AG04449 (cell line): ENCODE measurements at places on chromosomes 11 and 22.

- no peak for DNase-seq
Observed at GRCh38 chr11:35523331-35523768, 2.1 kb downstream of the PAMR1 start.

- no peak for DNase-seq
Observed at GRCh38 chr11:92306966-92307510, 82.4 kb downstream of the FAT3 start.

DNA sequence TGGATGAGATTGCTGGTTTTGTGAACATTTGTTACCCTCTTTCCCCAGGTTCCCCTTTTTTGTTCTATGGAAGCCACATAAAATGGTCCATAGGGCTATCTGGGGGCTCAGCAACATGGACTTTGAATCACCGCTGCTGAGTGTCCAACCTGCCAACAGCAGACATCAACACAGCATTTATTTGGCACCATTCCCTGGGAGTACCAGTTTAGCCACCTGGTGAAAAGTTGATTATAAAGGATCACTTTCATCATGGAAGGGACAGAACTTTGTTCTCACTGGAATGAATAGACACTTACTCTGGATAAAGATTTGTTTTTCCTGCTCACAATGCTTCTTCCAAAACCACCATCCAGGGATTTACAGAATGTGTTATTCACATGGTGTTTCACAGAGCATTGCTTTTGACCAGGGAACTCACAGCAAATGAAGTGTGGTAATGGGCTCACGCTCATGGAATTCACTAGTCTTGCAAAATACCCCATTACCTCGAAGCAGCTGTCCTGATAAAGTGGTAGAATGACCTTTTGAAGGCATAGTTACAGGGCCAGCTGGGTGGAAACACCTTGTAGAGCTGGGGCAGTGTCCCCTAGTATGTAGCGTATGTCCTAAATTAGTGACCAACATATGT, 43.9 kb downstream of the ADM start:
- no peak for DNase-seq

DNA sequence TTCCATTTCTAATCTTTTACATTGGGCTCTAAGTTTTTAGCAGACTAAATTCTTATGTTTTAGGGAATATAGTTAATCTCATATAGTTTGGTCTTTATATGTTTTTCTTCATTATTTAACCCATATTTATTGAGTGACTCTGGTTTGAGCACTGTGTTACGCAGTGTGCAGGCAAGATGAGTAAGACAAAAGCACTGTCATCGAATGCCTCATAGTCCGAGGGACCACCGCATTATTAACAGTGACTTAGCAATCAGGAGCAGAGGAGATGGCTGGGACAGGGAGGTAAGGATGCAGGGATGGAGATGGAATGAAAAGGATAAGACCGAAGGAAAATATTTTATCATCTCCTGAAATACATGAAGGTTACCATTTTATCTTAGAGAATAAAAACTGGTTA, 65.2 kb upstream of the CTSC start:
- DNase-seq: no peak

DNA sequence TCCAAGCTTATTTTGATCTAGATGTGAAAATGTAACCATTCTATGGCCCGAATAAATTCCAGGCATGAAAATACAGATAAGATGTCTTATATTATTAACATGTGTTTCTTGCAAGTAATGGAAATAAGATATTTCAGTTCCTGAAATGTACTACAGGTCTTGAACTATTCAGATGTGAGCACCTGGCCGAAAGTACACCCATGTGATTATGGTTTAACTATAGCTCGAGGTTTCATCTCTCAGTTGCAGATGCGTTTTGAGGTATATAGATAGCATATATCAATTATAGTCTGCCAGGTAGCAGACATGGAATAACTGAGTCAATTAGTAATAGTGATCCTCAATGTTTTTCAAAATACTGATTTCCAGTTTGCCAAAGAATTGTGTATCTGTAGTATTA, 68.3 kb downstream of the DDIAS start:
- DNase-seq: no peak

DNA sequence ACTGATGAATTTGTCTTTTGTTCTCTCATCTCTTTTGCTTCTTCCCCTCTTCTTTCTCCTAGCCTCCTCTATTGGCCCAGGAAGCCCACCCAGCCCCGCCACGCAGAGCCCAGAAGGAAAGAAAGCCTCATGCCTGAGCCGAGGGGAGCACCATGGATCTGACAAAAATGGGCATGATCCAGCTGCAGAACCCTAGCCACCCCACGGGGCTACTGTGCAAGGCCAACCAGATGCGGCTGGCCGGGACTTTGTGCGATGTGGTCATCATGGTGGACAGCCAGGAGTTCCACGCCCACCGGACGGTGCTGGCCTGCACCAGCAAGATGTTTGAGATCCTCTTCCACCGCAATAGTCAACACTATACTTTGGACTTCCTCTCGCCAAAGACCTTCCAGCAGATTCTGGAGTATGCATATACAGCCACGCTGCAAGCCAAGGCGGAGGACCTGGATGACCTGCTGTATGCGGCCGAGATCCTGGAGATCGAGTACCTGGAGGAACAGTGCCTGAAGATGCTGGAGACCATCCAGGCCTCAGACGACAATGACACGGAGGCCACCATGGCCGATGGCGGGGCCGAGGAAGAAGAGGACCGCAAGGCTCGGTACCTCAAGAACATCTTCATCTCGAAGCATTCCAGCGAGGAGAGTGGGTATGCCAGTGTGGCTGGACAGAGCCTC, 3.8 kb downstream of the ZBTB16 start:
- no peak for DNase-seq

- DNase-seq: no peak
Observed at GRCh38 chr11:66478729-66479393, 1.4 kb upstream of the DPP3 start.

DNA sequence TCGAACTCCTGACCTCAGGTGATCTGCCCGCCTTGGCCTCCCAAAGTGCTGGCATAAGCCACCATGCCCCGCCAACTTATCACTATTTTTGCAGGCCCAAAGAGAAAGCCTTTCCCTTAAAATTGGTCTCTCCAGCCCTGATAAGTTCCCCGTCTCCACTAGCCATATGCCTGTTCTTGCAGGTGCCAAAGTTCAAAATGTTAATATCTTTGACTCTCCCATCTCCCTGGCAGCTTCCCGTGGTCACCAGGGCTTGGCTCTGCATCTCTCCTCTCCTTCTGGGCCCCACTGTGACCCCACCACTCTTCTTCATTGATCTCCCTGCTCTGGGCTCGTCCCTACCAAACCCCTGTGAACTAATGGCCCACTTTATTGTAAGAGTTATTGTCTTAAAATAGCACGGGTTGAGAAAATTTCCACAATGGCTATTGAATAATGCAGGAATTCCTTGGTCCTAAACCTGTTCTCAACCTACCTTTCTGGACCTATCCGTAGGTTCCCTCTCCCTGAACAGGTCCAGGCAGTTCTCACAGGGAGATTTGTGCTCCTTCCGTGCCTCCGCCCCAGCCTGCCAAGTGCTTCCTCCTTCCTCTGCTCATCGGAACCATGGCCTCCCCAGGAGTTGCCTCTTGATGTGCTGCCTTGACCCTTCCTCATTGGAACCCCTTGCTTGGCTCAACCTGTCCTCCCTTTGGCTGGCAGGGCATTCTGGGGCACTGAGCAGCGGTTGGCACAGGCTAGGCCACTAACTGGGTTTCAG, 147.5 kb downstream of the DSCAML1 start:
- no peak for DNase-seq

GRCh38 chr22:21098099-21098671, 52.4 kb downstream of the LRRC74B start:
- no peak for DNase-seq

- DNase-seq: peak; percentile 89
Observed at GRCh38 chr11:61949169-61950034, 749 bp upstream of the BEST1 start.

DNA sequence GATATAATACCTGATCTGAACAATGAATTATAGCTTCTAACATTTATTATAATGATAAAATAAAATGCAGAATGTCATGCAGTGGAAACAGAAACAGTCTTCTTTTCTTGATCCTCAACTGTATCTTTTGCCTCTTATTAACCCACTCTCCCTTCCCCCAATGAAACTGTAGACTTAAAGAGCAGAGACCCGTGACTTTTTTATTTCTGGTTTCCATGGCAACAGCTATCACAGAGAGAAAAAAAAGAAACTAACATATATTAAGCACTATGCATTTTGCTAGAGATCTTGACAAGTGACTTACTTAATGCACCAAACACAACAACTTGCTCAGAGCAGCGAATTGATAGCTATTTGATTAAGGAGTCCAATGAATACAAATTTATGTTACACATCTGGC, 69.3 kb downstream of the RAB38 start:
- no peak for DNase-seq

- no peak for DNase-seq
Observed at GRCh38 chr11:43268786-43269185, 43.0 kb upstream of the API5 start.

GRCh38 chr22:41410311-41410751, 28.6 kb downstream of the TEF start:
- no peak for DNase-seq

- no peak for DNase-seq
Observed at GRCh38 chr11:79544361-79544760, 103.5 kb upstream of the TENM4 start.

DNA sequence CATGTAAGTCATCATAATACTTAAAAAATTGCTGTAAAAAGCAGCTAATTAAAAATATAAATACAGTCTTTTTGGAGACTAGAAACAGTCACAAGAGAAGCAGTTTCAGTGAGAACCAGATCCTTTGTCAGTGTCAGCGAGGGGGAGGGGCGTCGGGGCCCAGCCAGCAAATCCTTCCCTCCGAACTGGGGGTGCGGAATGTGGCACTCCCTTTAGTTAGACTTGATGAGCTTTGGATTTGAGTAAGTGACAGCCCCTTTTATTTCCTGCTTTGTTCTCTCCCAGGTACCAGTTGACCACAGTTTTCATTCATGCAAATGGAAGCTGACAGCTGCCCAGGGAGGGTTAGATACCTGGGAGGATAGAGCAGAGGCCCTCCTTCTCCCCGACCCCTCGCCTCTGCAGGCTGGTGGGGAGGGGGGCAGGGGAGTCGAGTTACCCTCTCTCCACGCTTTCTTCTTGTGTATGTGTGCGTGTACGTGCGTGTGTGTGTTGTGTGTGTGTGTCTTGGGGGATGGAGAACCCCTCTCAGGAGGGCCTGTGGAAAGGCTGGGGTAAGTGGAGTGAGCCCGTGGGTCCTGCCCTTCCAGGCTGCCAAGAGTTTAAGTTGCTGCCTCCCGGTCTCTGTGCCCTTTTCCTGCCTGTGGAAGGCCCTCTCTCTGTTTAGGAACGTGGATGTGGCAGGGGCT, 38.3 kb downstream of the PTPRJ start:
- DNase-seq: no peak

DNA sequence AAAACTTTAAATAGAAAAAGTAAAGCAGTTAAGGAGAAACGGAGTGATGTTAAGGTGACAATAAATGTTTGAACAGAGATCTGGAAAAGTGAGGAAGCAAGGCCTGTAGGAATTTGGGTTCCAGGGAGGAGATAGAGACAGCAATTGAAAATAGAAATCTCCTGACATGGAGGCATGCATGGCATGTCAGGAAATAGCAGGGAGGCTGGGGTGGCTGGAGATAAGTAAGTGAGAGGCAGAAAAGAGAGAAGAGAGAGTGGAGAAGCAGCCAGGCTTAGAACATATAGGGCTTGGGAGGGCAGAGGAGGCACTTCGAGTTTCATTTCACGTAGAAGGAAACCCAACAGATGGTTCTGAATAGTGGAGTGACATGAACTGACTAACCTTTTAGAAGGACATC, 185.5 kb downstream of the LRRC4C start:
- DNase-seq: no peak
